ENCODE measurements at places on chromosomes 2 and 18.

- DNase-seq = no peak
Observed at GRCh38 chr2:10446631-10447030, 1.5 kb downstream of the ODC1 start.

DNA sequence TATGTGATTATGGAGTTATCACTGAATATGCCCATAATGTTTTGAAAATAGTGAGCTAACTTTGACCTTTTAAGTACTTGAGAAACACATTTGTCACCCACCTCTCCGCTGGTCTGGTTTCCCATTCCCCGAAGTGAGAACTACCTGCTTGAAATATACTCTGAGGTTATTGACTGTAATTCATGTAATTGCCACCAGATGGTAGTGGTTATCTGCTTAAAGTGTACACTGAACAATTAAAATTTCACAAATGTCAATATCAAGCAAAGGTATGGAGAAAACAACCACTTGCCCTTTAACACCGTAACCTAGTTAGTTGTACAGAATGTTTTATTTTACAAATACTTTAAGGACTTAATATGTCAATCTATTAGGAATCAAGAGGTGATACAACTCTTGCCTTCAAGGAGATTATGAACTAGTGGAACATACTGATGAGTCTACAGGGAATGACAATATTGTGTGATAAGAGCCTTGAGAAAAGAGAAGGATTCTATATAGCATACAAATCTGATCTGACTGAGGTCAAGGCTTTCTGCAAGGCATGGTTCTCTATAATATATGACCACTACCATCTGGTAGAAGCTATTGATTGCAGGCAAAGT is 316.8 kb upstream of the KCNH7 start:
- no peak for DNase-seq

GRCh38 chr18:59357928-59358327 is 1.1 kb downstream of the LMAN1 start:
- DNase-seq = peak; percentile 30

GRCh38 chr2:16152928-16153753 is 212.8 kb downstream of the MYCN start:
- DNase-seq = no peak

- DNase-seq = no peak
Observed at GRCh38 chr2:26243470-26244308, 743 bp downstream of the HADHA start.

- no peak for DNase-seq
Observed at GRCh38 chr18:34875150-34875549, 165.1 kb downstream of the DTNA start.

GRCh38 chr18:75502286-75502685 is 74.8 kb upstream of the SMIM21 start:
- no peak for DNase-seq

GRCh38 chr2:56741601-56742102 is 557.9 kb downstream of the CCDC85A start:
- no peak for DNase-seq

- DNase-seq = no peak
Observed at GRCh38 chr18:59663096-59663495, 34.1 kb downstream of the CCBE1 start.

GRCh38 chr18:73843455-73843854 is 304.2 kb downstream of the FBXO15 start:
- no peak for DNase-seq

DNA sequence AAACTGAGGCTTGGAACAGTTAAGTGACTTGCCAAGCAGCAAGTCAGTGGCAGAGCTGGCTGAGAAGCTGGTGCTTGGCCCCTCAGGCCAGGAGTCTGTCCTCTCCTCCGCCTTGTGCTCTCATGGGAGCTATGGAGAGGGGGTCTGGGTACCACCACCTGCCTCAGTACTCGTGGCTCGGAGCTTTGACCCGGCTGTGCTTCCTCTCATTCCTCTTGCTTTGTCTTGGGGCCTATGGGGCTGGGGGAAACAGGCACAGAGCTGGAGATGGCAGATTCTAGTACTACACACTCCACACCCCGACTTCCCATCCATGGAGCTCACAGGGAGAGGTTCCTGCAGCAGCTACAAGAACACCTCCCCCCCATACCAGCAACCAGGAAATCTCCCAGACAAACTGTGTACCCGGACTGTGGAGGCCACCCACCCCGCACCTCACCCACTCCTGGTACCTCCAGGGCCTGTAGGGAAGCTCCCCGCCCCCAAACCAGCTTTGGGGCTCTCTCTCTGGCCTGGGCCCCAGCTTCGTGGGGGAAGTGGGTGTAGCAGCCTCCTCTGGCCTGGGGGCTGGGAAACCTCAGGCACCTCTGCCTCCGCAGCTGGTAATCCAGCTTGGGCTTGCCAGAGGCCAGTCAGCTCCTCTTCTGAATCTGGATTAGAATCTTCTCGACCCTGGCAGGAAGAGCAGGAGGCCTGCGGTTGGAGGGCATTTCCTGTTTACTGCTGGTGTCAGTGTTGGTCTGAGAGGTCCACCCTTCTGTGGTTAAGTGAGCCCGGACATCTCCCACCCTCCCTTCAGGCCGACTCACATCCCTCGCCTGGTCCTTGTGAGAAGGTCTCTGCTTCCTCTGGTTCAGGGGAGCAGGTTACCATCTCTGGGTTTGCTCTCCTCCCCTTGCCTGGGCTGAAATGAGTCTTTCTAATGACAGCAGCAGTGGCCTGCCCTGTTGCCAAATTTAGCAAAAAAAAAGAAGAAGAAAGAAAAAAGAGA is 22.3 kb upstream of the RHOB start:
- DNase-seq = peak; percentile 70

- DNase-seq = no peak
Observed at GRCh38 chr2:97678298-97678697, 8.8 kb downstream of the C2orf92 start.

DNA sequence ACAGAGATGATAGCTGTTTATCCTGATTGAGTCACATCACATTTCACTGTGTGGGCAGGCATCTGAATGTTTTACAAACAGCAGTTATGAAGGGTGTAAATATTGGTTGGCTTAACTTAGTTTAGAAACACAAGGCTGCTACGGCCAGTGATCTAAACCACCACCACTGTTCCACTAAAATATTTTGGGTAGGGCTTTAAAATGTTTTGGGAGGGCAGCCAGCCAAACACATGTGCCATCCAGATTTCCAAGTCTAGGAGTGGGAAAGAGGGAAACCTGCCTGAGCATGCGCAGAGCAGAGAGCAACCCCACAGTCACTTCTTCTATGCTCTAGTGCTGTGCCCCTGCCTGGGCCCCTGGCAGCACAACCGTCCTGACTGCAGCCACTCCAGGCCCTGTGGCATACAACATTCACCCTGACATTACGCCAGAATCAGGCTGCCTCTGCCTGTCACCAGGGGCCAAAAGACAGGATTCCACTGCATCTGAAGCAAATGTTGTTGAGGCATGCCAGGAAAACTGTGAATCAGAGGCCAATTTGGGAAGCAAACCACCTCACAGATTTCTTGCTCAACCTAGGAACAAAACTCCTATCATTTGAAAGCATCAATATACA is 74.8 kb upstream of the COL5A2 start:
- DNase-seq = no peak

Measured in CD4-positive, alpha-beta T cell treated with Interleukin-1 beta for 1 hour (primary cell).